ENCODE measurements at places on chromosomes 16 and 17.
A peak's percentile ranks its signal among the peaks of the same experiment; 100 is the strongest.

- peak; percentile 56 for DNase-seq
These were observed 10.0 kb upstream of the ZNF689 start for GRCh38 chr16:30620169-30620568.

- no peak for DNase-seq
These were observed 28.9 kb downstream of the ZNF778 start for GRCh38 chr16:89246383-89246902.

GRCh38 chr16:78437352-78437968 lies 338.0 kb downstream of the WWOX start:
- no peak for DNase-seq

GRCh38 chr17:19286751-19287341 lies 49.7 kb downstream of the EPN2 start:
- DNase-seq, result no peak

GRCh38 chr16:19113577-19114358 lies at the start of gene ITPRIPL2:
ITPRIPL2 (plus strand) TSS chr16:19113964; CDS start chr16:19114462, 498 bp downstream.
- no peak for DNase-seq

DNA sequence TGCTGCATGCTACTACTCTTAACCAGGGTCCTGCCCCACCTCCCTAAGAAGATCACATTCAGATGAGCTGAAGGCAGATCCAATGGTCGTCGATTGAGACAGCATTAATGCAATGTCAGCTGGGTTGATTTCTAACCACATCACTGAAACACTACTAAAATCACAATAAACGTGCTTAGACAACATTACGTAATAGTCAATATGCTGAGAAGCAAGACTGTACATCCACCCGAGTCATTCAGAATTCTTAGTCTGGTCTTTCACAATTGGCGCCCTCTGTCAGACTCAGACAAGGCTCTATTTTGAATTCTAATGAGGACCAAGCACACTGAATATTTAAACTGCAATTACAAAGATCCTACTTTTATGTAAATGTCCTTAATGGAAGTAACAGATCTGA lies 205.2 kb downstream of the STX8 start:
- no peak for DNase-seq

DNA sequence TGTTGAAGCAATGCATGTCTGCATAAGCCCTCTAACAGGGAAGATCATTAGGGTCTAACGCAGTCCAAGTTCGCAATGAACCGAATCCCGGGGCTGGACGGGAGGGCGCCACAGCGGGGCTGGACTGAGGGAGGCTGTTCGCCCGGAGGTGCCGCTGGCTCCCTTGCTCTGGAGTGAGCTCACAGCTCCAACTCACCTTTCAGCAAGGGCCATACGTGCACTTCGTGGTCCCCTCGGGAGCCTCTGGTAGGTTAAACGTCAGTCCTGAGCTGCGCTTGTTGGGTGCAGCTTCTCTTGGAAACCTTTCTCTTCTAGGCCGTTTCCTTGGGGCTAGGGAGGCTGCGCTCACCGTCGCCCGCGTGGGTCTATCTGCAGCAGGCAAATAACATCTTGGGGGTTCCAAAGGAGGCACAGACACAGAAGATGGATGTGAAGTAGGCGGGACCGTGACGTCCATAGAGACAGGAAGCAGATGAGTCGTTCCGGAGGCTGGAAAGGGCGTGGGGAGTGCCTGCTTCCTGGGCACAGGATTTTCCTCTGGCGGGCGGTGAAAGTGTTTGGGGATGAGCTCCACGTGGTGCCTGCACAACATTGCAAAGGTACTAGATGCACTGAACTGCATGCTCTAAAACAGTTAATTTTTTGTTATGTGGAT lies 21.9 kb downstream of the ATP2C2 start:
- DNase-seq, result no peak

DNA sequence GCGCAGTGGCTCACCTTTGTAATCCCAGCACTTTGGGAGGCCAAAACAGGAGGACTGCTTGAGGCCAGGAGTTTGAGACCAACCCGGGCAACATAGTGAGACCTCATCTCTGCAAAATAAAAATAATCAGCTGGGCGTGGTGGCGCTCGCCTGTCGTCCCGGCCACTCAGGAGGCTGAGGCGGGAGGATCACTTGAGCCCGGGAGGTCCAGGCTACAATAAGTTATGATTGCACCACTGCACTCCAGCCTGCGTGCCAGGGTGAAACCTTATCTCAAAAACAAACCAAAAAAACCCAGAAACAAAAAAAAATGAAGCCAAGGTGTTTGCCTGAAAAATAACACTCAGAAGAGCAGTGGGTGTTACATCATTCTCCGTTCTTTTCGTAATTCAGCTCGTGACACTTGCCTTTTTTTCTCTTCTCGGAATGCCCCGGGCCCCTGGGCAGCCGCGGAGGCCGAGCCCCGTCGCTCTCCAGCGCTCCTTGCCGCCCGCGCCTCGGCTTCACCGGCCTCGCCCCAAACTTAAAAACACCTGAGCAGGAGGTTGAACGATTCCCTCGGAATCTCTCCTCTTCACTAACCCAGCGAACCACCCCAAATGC lies 17.0 kb downstream of the PRCD start:
- DNase-seq, result no peak

GRCh38 chr16:23642246-23642774 lies 1.0 kb downstream of the DCTN5 start:
- DNase-seq, result no peak

- DNase-seq, result no peak
These were observed 2.4 kb upstream of the COX6A2 start for GRCh38 chr16:31430380-31431052.

- DNase-seq, result no peak
These were observed 2275.5 kb downstream of the TP53TG3F start for GRCh38 chr16:35734728-35735402.

- DNase-seq, result no peak
These were observed 13.1 kb downstream of the SOST start for GRCh38 chr17:43745541-43745940.

DNA sequence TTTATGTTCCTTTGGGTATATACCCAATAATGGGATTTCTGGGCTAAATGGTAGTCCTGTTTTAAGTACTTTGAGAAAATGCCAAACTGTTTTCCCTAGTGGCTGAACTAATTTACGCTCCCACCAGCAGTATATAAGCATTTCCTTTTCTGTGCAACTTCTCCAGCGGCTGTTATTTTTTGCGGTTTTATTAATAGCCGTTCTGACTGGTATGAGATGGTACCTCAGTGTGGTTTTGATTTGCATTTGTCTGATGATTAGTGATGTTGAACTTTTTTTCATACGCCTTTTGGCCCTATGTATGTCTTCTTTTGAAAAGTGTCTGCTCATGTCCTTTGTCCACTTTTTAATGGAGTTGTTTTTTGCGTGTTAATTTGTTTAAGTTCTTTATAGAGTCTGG lies 25.8 kb upstream of the TEKT1 start:
- no peak for DNase-seq

GRCh38 chr16:15644267-15644961 lies 1.5 kb upstream of the MARF1 start:
- no peak for DNase-seq

GRCh38 chr17:279331-279730 lies 73.3 kb downstream of the RPH3AL start:
- DNase-seq, result no peak

- DNase-seq, result no peak
These were observed 32.1 kb downstream of the USP43 start for GRCh38 chr17:9677411-9677810.

DNA sequence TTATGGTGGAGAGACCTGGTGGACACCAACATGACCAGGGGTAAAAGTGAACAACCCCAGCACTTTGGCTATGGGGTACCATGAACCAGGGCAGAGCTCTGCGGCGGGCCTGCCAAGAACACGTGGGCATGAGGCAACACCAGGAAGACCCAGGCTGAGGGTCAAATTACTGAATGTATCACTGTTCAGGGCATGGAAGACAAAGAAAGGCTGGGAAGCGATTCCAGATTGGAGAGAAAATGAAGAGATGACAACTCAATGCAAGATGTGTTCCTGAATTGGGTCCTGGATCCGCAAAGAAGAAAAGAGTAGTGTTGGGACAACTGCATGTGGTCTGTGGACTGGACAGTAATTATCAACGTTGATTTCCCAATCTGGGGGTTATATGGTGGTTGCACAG lies 19.8 kb downstream of the SPHK1 start:
- no peak for DNase-seq

GRCh38 chr17:66667090-66667489 lies 167.8 kb upstream of the CACNG5 start:
- DNase-seq, result no peak

DNA sequence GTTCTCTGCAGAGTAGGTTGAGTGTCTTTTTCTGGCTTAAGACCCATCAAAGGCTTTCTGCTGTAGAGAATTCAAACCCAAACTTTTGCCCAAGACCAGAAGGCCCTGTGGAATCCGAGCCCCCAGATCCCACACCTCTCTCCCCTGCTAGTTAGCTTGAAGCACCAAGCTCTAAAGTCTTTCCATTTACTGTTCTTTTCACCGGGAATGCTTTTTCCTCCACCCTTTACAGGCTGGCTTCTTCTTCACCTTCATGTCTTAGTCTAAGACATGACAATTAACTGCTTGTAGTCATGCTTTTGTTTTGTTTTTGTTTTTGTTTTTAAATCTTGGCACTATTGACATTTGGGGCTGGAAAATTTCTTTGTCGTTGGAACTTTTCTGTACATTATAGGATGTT lies 15.5 kb downstream of the HSD17B2 start:
- DNase-seq, result no peak

DNA sequence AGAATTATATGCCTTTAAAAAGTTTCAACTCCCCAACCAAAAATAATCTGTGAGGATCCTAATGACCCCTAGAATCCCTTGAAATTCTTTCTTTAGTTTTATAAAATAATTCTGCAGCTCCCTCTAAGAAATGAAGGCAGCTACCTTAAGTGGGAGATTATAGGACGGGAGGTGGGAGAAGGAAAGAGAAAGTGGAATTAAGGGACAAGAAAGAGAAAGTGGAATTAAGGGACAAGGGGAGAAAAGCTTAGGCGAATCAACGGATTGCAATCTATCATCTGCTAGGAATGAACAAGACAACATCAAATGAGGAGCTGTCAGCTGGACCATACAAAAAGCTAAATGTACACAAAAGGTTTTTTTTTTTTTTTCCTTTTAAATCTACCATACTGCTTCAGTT lies 262.0 kb downstream of the ZFHX3 start:
- no peak for DNase-seq

GRCh38 chr16:79267781-79268180 lies 332.8 kb downstream of the MAF start:
- DNase-seq, result no peak

- DNase-seq, result no peak
These were observed 22.9 kb downstream of the FAM20A start for GRCh38 chr17:68578236-68578635.

GRCh38 chr16:14378689-14379467 lies 251.2 kb downstream of the PARN start:
- DNase-seq, result no peak

DNA sequence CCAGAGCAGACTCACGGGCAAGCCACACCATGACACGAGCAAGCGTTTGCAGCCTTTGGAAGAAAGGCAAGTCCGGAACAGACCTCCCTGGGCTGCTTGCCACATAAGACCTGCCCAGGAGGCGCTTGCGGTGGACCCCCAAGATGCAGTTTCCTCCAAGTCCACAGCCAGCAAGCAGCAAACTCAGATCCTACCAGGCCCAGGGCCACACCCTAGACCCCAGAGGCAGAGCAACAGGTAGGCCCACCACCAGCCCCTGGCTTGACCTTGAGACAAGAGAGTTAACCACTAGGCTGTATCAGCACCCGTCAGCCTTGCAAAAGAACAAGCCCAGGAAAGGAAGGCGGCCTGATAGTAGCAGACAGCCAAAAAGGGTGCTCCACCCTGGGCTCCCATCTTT lies 2.3 kb downstream of the FAAP100 start:
- no peak for DNase-seq

- DNase-seq, result no peak
These were observed 22.5 kb downstream of the METRNL start for GRCh38 chr17:83101805-83102480.

GRCh38 chr16:50631985-50632576 lies 49.0 kb downstream of the SNX20 start:
- no peak for DNase-seq

- no peak for DNase-seq
These were observed 69.0 kb upstream of the BCAR1 start for GRCh38 chr16:75320435-75320834.

GRCh38 chr17:20784100-20784665 lies 204.7 kb downstream of the CDRT15L2 start:
- DNase-seq, result no peak

All from DMS79 (cell line).